ENCODE measurements at places on chromosomes 16 and 17.

- no peak for DNase-seq
Measured at GRCh38 chr16:85069171-85069570, 41.6 kb downstream of the KIAA0513 start.

DNA sequence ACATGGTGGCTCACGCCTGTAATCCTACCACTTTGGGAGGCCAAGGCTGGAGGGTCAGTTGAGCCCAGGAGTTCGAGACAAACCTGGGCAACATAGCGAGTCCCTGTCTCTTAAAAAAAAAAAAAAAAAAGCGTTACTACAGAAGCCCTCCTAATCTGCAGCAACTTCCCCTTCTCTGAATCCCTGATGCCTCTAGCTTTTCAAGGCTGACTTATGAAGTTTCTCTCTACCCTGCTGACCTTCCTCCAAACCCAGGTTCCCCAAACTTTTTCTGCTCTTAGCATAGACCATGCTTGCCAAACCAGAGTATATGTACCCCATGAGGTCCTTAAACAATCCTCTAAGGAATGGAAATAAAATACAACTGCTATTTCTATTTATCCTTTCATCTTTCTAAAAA is 16.4 kb downstream of the LYRM1 start:
- DNase-seq, result no peak

DNA sequence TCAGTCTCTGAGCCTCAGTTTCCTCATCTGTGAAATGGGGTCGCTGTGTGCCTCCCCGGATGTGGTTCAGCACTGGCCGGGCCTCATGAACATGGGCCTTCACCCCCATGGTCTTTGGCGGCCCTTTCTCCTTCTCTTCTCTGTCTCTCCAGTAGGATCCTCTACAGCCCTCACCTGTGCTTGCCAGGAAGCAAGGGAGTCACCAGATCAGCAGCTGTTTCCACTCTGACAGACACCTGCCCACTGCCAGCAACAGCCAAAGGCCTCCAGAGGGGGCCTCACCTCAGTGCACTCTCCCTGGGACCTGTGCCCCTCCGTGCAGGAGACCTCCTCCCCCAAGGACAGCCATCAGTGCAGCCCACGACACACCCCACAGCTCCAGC is 89.4 kb downstream of the C16orf78 start:
- no peak for DNase-seq

- no peak for DNase-seq
Measured at GRCh38 chr16:782258-782657, 5.9 kb downstream of the RPUSD1 start.

GRCh38 chr16:19113577-19114358 is at the start of gene ITPRIPL2:
TSS of gene ITPRIPL2 (plus strand) at chr16:19113964. CDS start at chr16:19114462, 498 bp downstream.
- no peak for DNase-seq

- DNase-seq, result no peak
Measured at GRCh38 chr16:49849037-49849753, 6.7 kb downstream of the ZNF423 start.

DNA sequence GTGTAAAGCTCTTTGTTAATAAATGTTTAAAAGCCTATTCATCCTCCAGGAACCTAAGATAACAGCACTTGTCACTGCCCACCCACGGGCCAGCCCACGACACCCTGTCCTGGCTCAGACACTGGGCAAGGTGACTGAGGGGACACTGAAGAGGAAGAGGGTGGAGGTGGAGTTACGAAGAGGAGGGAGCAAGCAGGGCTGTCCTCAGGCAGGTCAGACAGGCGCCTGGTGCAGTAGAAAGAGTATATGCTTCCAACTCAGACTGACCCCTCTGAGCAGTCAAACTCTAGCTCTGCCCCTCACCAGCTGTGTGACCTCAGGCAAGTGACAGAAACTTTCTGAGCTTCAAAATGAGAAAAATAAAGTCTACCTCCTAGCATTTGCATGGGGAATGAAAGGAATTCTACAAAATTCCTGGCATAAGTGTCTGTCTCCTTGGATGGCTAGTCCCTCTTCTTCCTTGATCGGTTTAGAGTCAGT is 22.8 kb downstream of the TEX2 start:
- no peak for DNase-seq

DNA sequence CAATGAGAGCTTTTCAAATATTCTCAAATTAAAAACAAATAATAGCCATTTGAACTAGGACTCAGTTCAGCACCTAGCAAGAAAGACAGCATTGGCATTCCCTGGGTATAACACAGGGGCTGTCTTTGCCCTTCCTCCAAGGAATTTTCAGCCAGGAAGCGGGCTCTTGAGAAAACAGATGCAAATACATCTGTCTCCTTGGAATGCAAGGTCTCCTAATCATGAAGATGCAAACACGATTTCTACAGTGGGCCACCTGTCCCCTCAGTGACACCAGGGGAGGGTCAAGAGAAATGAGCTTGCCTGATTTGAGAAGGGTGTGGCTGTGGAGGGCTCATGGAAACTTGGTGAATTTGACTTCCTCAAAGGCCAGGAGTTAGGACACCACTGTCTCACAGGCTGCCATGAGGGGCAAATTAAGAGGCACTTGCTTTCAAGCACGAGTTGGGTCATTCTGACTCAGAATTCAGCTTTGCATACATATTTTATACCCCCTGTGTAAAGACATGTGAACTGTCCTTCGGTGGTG is 24.5 kb upstream of the SUPT4H1 start:
- no peak for DNase-seq

DNA sequence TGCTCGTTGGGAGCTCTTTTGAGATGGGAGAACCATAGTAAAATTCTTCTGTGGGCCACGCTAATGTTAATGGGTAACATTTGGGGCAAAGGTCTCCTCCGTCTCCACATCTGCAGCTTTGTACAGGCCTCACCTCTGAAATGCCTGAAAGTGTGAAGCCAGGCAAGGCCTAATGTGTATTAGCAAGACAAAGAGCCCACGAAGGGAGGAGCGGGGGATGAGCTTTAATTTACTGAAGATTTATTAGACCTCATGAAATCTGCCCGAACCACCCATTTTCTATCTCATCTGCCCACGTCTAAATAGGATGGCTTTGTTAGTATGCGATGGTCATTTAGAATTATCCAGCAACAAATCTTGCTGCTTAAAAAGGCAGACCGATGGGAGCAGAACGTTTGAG is 408.9 kb downstream of the PMP22 start:
- DNase-seq, result no peak

DNA sequence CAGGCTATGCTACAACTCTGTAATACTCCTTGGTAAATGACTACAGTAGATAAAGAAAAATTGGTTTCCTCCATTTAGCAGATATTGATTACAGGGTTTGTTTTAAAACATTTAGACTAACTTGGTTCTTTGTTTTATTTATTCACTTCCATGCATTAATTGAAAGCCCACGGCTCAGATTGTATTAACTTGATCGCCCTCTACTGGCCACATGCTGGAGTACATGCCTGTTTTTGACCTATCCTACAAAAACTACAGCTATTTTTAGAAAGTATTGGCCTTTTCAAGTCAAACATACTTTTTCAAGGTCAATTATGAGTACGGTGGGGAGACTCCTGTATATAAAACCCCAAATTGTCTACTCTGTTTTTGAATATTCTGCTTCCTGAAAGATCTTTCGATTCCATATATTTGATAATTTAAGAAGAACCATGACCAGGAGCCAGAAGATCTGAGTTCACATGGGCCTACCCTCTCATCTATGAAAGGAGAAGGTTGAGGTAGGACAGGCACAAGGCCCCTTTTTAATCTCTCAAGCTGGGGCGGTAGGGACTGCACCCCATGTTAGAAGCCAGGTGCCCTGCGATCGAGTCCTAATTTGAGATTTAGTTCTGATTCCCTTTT is 51.8 kb downstream of the CA10 start:
- DNase-seq, result no peak

GRCh38 chr16:58515125-58515870 is at the start of gene SETD6:
TSS of gene SETD6 (plus strand) at chr16:58515517. CDS start at chr16:58515538, 21 bp downstream.
- no peak for DNase-seq

DNA sequence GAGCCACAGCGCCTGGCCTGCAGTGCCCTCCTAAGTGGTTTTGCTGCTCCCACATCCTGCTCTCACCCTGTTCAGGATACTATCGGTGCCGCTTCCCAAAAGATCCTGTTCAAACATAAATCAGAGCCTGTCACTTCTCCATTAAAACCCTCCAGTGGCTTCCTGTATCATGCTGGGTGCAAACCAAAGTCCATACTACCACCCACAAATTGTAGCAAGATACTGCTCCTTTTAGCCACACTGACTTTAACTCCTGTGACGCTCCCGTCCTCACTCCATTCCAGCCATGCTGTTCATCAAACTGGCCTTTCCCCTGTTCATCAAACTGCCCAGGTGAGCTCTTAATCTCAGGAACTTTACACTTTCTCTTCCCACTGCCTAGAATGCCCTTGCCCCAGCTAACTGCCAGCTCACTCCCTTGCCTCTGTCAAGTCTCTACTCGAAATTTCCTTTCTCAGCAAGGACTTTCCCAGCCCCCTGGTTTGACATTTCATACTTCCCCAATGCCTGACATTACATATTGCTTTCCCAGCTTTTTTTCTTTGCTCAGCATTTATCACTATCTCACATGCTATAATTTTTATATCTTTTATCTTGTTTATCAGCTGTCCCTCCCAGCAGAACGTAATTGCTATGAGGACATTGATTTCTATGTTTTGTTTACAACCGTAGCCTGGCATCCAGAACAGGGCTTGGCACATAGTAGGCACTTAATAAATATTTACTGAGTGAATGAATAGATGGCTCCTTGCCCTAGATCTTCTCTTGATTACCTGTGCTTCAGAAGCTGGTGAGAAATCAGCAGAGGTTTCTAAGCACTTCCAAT is 44.3 kb upstream of the SMURF2 start:
- DNase-seq, result no peak

DNA sequence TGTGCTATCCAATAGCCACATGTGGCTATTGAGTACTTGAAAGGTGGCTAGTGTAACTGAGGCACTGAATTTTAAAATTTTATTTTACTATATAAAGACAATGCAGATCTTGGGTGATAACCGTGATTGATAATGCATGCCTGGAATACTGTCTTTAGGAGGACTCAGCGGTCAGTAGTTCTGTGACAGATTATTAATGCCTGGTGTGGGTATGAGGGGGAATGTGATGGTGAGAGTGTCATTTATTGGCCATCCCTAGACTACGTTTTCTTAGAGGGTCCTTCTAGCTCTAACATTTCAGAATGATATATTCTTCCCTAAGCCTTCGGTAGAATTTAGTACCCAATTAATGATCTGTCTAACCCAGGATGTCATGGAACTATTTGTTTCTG is 157.6 kb downstream of the CPPED1 start:
- no peak for DNase-seq

- DNase-seq, result no peak
Measured at GRCh38 chr16:2895813-2896212, 12.8 kb downstream of the FLYWCH2 start.

DNA sequence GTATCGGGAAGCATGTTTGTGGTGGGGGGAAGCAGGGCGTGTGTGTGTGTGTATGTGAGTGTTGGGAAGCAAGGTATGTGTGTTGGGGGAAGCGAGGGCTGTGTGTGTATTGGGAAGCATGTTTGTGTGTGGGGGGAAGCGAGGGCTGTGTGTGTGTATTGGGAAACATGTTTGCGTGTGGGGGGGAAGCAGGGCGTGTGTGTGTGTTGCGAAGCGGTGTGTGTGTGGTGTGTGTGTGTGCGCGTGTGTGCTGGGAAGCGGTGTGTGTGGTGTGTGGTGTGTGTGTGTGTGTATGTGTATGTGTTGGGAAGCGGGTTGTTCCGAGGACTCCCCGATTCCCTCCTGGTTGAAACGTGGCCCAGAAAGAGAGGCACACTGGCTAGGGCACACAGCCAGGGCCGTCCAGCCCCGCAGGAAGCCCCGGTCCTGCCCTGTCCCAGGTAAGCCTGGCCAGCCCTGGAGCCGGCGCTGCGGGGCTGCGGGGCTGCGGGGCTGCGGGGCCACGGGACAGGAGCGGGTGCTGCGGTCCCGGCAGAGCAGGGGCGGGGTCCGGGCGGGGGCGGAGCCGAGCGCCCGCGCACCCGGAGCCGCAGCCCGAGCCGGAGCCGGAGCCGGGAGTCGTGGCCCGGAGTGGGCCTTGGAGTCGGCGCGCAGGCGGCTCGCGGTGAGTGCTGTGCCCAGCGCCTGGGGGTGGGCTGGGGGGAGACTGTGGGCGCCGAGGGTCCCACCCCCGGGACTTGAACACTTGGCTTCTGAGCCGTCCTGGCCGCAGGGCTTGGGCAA is at the start of gene NOD2:
TSS of gene NOD2 (plus strand) at position 608 of the 783 bp plus-strand sequence. CDS start 5,890 bp downstream, outside the sequence.
- DNase-seq, result no peak

GRCh38 chr16:88923450-88923849 is 53.6 kb downstream of the CBFA2T3 start:
- DNase-seq, result no peak

DNA sequence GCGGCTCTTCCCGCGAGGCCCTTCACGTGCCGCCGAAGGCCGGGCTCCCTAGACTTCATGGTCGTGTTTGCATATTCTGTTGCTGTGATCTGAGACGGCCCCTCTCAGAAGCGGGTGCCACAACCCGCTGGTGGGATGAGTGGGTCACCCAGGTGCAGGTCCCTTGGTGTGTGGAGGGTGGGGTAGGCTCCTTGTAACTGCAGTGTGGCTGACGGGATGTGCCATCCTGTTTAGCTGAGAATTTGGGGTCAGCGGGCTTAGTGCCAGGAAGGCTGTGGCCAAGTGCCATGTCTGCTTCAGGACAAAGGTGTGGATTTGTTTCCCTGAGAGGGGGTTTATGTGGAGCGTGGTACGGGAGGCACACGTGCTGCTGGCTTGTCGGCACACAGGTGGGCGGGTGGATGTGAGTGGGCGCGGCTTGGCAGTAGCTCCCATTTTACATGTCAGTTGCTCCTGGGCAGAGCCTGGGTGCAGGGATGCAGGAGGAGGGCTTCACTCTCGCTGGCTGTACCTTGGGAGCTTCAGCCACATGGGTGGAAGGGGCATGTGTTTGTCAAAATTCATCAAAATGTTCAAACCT is 9.2 kb upstream of the WFIKKN1 start:
- DNase-seq, result no peak

GRCh38 chr17:13952009-13952750 is 117.1 kb upstream of the COX10 start:
- no peak for DNase-seq

DNA sequence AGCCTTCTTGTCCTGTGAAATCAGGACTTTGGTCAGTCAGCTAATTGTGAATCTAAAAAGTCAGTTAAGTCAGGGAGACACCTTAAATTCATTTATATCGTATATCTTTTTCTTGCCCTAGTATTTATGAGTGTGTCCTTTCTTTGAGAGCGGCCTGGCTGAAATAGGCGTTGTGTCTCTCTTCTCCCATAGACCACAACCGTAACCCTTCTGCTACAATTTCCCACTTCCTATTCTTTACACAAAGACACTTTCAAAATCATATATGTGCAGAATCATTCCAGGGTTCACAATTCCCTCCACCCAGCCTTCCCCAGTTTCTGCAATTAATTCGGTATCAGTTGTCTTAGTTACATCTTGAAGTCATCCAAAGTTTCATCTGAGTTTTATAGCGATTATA is 14.0 kb upstream of the COTL1 start:
- DNase-seq, result no peak

- no peak for DNase-seq
Measured at GRCh38 chr16:67181346-67181745, 2.4 kb downstream of the MATCAP1 start.

All from activated CD8-positive, alpha-beta memory T cell treated with anti-CD3 and anti-CD28 coated beads for 48 hours (primary cell).